Lung microvascular endothelial cell (primary cell): ENCODE measurements at places on chromosomes 7 and 10. TPM values are rescaled to one million over a fixed set of nuclear protein-coding genes. Genes with fewer than 3 reads are reported as not detected.

TAS2R3 gene
- total RNA-seq, result 0.44 and 0.60 TPM in 2 replicates

MYO1G gene
- total RNA-seq, result under 0.01 TPM in 2 replicates

TET1 gene
- 0.22 and 0.60 TPM in 2 replicates for total RNA-seq

CLRN3 gene
- total RNA-seq, result 0.20 and 0.22 TPM in 2 replicates

- peak; percentile 37 for DNase-seq
Measured at GRCh38 chr10:69769395-69769992, 32.2 kb upstream of the COL13A1 start.

DNA sequence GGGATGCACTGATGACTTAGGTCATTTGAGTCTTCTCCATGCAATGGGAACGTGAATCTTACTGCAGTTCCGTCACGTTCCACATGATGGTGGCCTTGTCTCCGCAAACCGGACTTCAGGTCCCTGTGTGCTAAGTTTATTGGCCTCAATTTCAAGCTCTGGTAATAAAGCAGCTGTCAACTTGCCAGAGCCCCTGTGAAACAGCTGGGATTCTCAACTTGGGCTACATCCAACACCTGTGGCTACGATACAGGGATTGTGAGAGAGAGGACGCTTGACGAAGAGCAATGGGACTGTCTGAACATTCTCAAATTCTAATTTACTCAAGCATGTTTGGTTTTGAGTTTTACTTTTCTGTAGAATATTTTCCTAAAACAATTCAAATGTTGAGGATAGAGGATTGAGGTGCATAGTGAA, 174.2 kb downstream of the PTN start:
- peak; percentile 18 for DNase-seq

DNA sequence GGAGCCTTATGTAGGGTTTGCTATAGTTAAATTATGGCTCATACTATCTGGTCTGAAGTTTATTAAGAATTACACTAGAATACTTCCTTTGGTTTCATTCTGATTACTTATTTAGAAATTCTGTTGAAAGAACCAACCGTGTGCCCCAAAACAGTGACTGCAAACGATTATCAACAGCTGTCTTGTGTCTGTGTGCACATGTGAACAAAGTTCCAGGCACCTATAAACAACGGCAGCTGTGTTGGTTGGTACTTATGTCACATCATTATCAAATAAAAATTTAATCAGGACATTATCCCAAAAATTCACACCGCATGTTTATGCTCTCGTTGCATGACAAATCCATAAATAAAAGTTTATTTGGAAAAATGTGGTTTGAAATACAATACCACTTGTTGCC, 80.6 kb downstream of the USP6NL start:
- DNase-seq, result no peak

DNA sequence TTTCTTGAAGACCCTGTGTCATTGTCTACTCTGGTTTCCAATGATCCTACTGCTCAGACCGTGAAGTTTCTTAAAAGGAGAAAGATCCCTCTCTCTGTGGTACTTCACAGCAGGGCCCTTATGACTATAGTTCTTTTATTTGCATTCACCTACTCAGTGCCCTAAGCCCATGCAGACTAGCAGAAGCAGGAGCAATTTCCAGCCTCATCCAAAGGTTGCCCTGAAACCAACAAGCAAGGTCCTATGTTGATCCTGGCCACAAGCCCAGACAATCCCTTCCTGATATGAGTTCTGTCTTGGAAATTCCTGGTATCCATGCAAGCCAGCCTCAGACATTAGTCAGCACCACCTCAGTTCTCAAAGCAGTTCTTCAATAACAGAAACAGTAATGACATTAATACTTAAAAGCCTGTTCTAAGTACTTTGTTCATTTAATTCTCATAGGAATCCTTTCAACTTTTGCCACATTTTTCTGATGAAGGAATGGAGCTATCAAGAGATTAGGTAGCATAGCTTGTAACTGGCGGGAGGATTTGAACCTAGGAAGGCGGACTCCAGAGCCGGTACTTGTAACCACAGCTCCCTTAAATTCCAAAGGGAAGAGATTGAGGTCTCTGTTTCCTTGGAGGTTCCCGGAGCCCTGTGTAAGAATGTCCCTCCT, 58.1 kb upstream of the ST8SIA6 start:
- peak; percentile 98 for DNase-seq

DNA sequence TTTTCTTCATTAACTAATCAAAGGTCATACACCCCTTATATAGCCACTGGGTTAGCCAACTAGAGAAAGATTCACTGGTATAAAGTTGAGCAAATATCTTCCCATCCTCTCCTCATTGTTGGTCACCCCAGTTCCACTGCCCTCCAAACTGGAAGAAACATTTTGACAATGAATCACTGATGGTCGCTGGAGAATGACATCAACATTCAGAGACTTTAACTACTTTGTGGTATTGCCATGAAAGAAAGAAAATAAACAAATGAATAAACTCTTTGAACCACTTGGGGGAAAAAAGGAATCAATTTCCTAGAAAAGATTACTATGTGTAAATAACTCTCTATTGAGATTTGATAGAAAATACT, 23.4 kb downstream of the HYCC1 start:
- DNase-seq, result no peak
